ENCODE measurements at places on chromosomes 5 and 9.
A peak's percentile ranks its signal among the peaks of the same experiment; 100 is the strongest.

GRCh38 chr5:158884827-158885518, 214.7 kb downstream of the EBF1 start:
- DNase-seq, result no peak

GRCh38 chr9:136326061-136326760, 1.1 kb upstream of the GPSM1 start:
- DNase-seq, result no peak

- DNase-seq, result no peak
Measured at GRCh38 chr5:72552041-72552557, 44.9 kb upstream of the ZNF366 start.

GRCh38 chr9:79524266-79524665, 47.5 kb upstream of the TLE4 start:
- DNase-seq, result no peak

GRCh38 chr5:136114414-136115125, 18.1 kb upstream of the SMAD5 start:
- no peak for DNase-seq

DNA sequence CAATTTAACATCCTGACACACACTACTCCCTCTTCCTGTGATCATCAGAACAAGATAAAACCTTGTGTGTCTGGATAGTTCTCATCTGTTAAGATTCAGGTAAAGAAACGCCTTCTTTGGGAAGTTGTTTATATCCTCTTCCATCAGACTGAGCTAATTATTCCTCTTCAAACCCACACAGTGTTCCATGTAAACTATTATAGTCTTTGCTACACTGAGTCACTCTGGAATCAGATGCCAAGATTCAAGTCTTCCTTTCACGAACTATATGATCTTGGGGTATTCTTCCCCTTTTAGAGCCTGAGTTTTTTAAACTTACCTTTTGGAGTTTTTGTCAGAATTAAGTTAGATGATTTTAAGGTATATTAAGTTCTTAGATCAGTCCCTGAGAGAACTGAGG, 2.0 kb downstream of the OR1J1 start:
- DNase-seq, result no peak

DNA sequence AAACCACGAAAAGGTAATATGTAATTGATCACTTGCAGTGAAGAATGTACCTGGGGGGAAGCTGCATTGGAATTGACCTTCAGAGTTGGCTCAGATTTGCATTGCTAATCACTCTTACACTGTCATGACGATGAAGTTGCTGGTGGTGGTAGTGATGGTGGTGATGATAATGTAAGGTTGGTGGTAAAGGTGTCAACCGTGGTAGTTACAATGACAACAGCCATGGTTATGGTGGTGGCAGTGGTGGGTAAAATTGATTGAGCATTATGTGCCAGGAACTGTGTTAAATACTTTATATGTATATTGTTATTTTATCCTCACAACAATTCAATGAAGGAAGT, 282.4 kb downstream of the NR3C1 start:
- DNase-seq, result no peak

DNA sequence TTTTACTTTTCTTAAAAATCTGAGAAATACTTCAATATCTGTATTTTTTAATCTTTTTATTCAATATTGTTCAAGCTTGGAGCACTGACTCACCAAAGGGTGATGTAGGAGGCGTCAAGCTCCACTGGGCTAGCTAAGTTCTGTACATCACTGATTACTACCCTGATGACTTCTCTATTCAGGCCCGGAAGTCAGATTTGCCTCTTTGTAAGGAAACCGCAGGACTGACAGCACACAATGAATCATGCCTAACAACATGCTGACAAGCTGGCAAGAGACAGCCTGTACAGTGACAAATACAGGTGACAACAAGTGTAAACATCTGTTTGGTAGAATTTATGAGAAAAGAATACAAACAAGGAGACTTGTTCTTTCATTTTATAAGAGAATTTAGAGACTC, 627.9 kb upstream of the RORB start:
- DNase-seq, result no peak

DNA sequence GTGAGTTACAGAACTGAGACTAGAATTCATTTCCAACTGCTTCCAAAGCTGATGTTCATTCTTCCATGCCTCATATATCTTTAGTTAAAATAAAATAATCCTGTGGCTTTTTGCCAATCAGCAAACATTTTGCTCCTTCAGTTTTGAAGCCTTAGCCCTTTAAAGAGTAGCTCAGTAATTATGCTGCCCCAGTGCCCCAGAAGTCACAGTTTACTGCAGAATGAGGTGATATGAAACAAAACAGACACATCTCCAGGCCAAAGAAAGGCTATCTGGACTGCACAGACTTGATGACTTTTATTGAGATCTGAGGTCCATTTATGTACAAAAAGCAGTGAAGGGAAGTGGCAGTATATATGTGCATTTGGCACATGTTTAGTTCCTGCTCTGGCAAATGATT, 285.8 kb upstream of the ZNF462 start:
- no peak for DNase-seq

GRCh38 chr5:84028093-84028492, 307.4 kb upstream of the HAPLN1 start:
- DNase-seq, result no peak

GRCh38 chr9:129776566-129776937, 23.7 kb upstream of the PTGES start:
- no peak for DNase-seq

DNA sequence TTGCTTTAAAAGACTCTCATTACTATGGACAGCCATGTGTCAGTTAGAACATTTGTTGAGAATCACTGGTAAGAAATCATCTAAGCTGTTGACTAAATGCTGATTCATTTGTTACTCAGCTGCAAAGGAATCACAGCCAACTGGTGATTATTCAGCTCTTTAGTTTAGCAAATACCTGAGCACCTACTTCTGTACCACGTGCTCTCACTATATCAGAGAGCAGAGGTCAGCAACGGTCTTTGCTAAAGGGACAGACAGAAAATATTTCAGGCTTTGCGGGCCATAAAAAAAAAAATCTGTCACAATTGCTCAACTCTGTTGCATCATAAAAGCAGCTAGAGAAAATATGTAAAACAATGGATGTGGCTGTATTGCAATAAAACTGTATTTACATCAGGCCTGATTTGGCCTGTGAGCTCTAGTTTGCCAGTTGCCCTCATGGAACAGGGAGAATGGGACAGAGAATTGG, 377.6 kb downstream of the DNAH5 start:
- no peak for DNase-seq

GRCh38 chr9:73183917-73184861, 32.5 kb downstream of the ANXA1 start:
- DNase-seq, result no peak

GRCh38 chr5:173055722-173055982, 500 bp upstream of the CREBRF start:
- DNase-seq, result no peak

GRCh38 chr5:142015781-142016533, 3.1 kb upstream of the GNPDA1 start:
- DNase-seq, result no peak

GRCh38 chr9:108136656-108137055, 647.1 kb upstream of the KLF4 start:
- DNase-seq, result no peak

DNA sequence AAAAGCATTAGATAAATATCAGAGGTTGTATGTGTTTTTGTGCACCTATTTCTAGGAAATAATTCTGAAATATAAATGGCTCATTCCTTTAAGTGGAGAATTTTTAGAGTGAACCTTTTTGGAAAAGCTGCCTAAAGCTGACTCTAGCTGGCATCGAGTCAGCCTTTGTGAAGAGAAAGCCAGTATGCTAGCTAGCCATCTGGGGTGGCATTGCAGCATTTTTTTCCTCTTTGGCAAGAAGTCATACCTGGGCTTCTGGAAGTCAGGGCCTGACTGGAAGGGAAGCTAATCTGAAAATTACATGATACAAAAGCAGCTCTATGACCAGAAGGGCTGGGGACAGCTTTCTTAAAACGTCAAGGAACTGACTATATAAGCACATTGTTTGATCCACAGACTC, 19.7 kb downstream of the ANP32B start:
- no peak for DNase-seq

DNA sequence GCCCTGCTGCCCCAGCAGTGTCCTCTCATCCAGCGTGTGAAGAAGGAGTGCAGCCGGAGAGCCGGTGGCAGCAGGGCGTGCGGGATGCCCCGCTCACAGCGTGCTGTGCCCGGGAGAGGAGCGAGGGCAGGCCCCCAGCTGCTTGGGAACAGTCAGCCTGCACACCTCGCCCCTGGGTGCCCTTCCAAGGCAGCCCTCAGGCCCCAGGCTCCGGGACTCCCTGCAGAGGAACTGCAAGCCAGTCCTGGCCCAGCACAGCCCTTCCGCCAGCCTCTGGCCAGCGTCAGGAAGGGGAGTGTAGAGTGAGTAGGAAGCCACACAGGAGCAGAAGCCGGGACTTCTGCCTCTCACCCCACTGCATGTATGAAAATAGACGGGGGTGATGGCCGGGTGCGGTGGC, 43.5 kb downstream of the ADAMTS2 start:
- DNase-seq, result no peak

DNA sequence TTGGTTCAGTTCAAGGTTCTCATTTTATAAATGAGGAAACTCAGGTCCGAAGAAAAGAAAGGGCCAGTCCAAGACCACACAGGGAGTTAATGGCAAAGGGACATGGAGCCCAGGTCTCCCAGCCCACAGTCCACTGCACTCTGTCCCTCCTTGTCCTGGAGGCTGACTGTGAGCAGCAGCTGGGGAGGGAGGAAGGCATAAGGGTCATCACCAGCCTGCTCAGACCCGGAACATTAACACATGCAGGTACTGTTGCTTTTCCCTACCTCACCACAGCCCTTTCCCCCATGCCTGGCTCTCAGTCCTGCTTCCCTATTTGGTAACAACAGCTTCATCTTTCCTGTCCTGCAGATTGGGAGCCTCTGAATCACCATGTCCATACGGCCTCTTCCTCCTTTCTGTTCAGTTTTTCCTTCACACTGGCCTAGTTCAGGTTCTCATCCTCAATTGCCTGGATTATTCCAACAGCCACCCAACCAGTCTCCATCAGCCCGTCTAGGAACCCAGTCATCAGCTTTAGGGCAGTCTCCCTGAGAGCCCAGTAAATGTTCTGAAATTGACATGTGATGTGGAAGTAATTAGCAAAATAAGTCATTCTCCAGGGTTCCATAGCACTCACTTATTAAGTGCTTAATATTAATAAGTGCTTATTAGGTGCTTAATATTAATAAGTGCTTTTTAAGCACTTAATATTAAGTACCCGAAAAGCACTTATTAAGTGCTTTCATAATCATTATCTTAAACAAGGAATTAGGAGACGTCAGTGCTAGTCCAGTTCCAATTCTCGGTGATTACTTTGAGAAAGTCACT, 4.3 kb downstream of the GPX3 start:
- no peak for DNase-seq

- no peak for DNase-seq
Measured at GRCh38 chr5:127392762-127393161, 102.2 kb downstream of the MEGF10 start.

DNA sequence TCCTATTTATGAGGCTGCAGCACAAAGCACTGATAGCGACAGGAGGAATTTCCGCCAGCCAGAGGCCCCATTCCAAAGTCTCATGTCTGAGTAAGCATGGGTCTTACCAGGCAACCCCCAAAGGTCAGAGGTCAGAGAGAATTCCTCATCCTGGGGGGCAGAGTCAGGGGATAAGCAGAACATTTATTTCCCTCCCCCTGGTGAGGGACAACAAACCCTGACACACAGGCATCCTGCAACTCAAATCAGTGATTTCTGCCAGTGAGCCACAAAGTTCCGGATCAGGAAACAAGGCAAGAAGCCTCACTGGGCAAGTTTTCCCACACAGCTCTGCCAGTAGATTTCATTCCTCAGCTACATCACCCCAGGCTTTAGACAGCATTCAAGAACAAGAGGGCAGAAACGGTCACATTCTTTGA, 37.0 kb downstream of the ADAMTS12 start:
- peak; percentile 40 for DNase-seq

DNA sequence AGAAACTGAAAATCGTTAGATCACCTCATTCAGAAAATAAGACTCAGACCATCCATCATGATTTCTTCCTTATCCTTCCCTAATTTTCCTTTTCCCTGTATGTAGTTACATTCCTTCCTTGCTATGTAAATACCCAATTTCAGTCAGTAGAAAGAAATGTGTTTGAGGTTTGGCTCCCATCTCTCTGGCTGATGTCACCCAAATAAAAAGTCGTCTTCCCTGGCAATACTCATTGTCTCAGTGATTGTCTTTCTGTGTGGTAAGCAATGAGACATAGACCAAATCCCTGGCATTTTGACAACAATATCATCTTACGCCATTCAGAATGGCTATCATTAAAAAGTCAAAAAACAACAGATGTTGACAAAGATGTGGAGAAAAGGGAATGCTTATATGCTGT, 303.9 kb upstream of the EDIL3 start:
- no peak for DNase-seq

GRCh38 chr9:976258-976942, at the start of gene DMRT3:
TSS of gene DMRT3 (plus strand) at chr9:976655. CDS start at chr9:977002, 347 bp downstream.
- no peak for DNase-seq

DNA sequence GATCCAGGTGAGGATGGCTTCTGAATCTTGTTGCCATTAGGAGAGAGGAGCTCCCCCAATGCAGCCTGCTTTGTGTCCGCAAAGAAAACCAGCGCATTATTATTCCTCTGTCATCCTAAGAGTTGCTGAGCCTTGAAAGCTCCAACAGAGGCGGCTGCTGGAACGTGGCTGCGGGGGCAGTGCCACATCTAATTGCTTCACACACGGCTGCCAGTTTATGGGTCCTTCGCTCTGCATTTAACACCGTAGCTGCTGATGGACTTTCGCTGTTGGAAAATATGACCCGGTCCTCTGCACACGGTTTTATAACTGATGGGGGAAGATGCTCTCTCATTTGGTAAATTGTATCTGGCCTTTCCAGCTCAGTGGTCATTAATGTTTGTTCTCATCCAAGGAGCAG, 38.0 kb downstream of the ZNF622 start:
- DNase-seq, result peak; percentile 20

- DNase-seq, result no peak
Measured at GRCh38 chr5:75734913-75735789, 17.9 kb upstream of the POC5 start.

DNA sequence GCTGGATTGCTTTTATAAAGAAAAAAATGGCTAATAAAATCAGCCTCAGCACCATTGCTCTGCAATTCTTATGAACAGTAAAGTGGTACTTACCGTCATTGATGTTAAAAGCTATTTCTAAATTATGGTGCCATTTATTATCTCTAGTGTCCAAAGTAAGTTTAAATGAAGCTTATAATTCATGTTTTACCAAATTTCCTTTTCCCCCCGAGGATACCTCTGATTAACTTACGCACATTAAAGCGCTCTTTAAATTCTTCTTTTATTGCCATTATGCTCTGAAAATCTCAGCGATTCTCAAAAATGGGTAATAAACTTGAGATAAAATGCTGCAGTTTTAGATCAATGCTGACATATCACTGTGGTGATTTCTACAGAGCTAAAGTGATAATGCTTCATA, 13.5 kb downstream of the TLX3 start:
- no peak for DNase-seq
